ENCODE measurements at places on chromosomes 7 and 10.

DNA sequence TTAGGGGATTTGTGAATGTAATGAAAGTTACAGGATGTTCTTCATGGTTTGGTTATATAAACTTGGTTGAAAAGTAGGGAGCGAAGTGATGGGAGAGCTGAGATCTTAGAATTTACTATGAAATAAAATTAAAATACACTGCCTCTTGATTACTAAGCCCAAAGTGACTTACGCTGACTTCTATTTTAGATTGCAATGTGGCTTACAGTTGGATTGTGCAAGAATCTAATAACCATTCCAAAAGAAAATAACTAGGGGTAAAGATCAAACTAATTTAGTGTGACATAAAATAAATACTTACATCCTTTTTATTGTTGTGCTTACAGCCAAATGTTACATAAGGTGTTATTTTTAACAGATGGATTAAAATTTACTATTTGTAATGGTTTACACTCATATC lies 15.3 kb downstream of the WNT16 start:
- DNase-seq, result no peak

DNA sequence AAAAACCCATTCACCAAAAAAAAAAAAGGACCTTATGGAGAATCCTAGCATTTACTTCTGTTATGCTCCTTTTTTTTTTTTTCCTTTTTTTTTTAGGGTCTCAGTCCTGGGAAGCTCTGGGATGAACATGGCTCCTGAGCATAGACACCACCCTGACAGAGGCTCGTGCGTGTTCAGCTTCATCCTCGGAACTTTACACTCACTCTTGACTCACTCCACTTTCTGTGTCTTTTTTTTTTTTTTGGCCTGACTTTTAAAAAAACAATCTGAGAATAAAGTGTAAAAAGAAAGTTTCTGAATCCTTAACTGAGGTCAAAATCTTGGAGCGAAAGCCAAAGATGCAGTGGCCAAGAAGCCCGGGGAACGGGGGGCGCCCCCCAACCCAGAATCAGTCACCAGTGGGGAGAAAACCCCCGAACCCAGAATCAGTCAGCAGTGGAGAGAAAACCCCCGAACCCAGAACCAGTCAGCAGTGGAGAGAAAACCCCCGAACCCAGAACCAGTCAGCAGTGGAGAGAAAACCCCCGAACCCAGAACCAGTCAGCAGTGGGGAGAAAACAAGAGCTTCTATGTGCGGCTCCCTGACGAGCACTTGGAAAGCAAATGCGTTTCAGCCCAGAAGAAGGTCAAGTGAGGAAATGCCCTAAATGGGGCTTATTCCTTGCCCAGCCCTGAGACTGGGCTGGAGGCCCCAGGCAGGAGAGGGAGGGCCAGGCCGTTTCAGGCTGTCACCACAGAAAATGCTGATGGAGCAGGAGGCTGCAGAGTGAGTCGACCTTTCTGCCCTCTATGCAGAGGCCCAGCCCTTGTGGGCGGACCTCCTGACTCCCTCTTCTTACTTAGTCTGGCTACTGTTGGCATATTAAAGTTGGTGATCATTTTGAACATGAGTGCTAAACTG lies 19.0 kb upstream of the PFKP start:
- peak; percentile 50 for DNase-seq

GRCh38 chr7:122438492-122438891 lies 133.9 kb upstream of the FEZF1 start:
- no peak for DNase-seq

DNA sequence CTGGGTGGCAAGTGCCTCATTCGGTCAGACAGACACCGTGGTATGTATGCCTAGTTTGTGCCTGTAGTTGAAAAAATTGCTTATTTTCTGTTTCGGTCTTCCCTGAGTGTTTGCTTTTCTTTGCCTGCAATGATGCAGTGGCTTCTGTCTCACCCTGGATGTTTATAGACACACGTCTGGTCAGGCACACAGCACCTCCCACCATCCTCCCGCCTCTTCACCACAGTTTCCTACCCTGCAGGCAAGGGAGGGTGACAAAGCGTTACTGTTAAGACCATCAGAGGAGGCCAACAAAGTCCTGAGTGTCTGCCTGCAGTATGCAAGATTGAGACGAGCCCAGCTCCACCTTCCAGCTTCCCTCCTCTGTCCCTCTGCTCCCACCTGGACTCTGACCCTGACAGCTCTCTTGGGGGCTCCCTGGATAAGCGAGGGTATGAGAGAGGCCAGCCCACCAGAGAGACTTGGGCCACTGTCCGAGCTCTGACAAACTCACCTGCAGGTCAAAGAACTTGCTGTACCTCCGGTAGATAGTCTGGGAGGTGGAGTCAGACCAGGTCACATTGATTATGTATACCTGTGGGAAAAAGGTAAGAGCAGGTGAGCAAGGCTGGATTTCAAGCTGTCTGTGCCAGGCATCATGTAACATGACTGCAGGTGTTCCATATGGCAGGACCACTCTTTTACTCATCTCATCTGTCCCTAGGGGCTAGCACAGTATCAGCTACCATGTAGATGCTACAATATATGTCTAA lies 54.4 kb downstream of the SH3PXD2A start:
- DNase-seq, result no peak

DNA sequence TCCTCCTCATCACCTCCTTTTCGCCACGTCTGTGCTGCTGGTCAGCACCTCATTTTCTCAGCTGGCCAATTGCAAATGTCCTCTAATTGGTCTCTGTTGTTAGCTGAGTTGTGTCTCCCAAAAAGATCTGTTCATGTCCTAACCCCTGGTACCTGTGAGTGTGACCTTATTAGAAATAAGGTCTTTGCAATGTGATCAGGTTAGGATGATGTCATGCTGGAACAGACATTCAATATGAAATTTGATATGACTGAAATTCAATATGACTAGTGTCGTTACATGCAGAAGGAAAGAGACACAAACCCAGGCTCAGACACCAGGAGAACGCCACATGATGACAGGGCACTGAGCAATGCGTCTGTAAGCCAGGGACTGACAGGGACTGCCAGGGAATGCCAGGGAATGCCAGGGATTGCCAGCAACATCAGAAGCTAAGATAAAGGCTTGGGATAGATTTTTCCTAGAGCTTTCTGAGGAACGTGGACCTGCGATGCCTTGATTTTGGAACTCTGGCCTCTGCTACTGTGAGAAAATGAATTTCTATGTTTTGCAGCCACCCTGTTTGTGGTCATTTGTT lies 77.5 kb upstream of the CXCL12 start:
- peak; percentile 35 for DNase-seq

GRCh38 chr10:119242186-119242585 lies 34.8 kb downstream of the GRK5 start:
- no peak for DNase-seq

- DNase-seq, result no peak
Measured at GRCh38 chr10:118827466-118828155, 72.8 kb upstream of the CACUL1 start.

DNA sequence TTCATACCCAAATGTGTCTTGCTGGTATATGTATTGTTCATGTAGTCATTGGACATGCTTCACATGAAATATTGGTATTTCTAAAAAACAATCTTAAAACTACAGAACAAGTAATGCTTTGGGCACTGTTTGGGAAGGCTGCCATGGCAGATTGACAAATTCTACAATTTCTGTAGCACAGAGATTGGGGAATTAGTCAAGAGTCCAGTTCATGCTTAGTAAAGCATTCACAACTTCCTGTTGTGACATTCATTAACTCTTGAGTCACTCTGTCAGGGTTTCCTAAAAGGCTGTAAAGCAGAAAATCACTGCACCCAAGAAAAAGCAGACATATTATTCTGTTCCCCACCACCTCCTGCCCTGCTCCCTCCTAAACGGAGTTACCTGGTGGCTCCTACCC lies 398.9 kb downstream of the PHTF2 start:
- peak; percentile 20 for DNase-seq

Measured in astrocyte (in vitro differentiated cells and primary cell).